Cardiac septum (tissue), 1 donor: ENCODE measurements at places on chromosomes 6 and 20. TPM values are rescaled to one million over a fixed set of nuclear protein-coding genes. Genes with fewer than 3 reads are reported as not detected.

DNA sequence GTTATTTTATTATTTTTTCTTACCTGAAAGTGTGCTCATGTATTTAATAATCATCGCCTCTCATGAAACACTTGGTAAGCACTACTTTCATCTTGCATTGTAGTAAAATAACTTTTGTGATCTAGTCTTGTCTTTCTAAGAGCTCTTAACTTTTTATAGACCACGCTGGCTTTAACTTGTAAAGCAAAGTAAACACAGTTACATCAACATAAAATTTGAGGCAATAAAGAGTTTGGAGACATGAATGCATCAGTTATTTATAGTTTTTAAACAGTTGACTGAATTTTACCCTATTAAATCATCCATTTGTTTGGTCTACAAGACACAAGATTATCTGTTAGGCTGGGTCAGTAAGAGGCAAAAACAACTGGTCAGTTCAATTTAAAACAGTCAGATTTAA, 218.5 kb upstream of the KCNQ5 start:
- no peak for DNase-seq

CDSN gene
- not detected for total RNA-seq

DNA sequence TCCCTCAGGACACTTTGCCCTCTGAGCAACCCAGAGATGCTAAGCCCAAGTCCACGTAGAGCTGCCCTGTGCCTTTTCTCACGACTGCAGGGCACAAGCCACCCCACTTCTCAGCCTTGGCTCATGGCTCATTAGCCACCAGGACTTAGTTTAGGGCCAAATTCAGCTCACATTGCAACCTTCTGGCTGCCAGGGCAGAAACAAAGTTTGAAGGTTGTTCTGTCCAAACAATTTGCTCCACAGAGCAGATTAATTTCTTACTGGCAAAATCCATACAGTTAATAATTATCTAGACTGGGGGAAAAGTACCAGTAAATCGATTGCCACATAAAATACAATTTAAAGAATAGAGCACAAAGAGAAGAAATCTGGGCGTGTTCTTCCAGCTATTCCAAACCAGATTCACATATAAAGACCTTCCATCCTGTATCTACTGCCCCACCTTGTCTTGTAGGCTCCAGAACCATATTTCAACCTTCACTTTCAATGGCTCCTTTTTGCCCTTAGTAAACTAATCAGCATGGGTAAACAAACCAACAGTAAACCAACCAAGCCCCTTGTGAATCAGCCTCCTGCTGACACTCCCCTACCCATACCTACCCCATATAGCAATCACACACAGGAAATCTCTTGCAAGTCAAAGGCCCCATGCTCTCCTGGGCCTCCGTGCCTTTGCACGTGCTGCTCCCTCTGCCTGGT, 101.9 kb downstream of the QRSL1 start:
- no peak for DNase-seq

GRCh38 chr6:9248133-9248532, 812.8 kb upstream of the SLC35B3 start:
- DNase-seq: no peak

TUBB1 gene
- 0.54 TPM for total RNA-seq

GRCh38 chr6:46291275-46291633, 120.5 kb upstream of the ENPP5 start:
- no peak for DNase-seq

CYB5R4 gene
- total RNA-seq: 16.8 TPM

EDN3 gene
- not detected for total RNA-seq

APOBEC2 gene
- 174 TPM for total RNA-seq

DNA sequence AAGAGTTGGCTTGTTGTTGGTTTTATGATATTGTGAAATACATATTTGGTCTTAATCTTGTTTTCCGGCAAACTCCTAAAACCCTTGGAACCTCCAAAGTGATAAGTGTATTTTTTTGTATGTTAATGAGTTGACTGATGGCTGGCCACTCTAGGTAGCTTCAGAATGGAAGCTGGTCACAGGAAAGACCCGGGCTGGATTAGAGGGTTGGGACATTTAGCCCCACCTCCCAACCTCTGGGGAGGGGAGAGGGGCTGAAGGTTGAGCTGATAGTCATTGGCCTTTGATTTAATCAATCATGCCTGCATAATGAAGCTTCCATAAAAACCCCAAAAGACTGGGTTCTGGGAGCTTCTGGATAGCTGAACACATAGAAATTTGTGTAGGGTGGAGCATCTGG, 42.7 kb downstream of the SASH1 start:
- no peak for DNase-seq

C2 gene
- 5.1 TPM for total RNA-seq

GRCh38 chr6:144262470-144263369, 22.4 kb upstream of the UTRN start:
- no peak for DNase-seq

DNA sequence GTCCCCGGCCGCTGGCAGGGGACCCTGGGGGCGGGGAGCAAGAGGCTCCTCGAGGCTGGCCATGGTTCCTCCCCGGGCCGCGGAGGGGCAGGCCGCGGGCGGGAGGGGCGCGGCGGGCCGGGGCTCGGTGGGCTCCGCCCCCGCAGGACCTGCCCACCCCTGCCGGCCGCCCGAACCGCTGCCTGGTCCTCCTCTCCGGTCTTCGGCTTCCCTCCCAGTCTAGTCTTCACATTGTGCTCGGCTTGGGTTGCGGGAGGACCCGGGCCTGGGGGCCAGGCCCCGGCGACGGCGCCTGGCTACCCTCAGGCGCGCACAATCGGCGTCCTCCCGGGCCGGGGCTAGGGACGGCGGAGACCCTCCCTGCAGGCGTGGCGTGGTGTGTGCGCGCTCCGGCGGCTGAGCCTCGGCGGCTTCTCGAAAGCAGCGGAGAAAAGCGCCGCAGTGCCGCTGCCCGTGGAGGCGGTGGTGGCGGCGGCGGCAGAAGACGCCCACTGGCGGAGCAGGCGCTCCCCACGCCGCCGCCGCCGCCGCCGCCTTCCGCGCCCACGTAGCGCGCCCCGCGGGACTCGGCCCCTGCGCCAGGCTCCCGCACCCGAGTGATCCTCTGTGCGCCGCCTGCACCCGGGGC, at the start of gene PDE10A:
PDE10A (minus strand) TSS at position 493 of the 628 bp plus-strand sequence; CDS start at position 63, 430 bp downstream.
- peak; percentile 85 for DNase-seq

GRCh38 chr6:41779336-41779735, 364 bp downstream of the FRS3 start:
- no peak for DNase-seq

MAP1LC3A gene
- 61.0 TPM for total RNA-seq

DNA sequence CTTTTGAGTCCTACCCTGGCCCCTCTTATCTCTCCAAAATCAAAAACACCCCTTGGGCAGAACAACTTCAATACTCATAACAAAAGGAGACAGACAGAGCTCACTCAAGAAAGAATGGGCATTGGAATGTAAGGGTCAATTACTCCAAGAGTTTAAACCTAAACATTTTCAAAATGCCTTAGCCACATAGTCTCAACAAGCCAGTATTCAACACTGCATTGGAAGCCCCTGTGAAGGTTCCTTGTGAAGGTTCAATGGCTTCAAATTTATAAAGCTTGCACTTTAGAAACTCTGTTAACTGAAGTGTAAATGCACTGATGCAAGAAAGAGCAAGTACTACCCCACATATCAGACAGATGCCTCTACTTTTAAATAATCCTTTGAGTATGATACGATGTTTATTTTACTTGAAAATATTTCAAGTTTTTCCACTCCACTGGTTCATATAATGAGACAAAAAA, 139.1 kb upstream of the LAMP5 start:
- no peak for DNase-seq

DNA sequence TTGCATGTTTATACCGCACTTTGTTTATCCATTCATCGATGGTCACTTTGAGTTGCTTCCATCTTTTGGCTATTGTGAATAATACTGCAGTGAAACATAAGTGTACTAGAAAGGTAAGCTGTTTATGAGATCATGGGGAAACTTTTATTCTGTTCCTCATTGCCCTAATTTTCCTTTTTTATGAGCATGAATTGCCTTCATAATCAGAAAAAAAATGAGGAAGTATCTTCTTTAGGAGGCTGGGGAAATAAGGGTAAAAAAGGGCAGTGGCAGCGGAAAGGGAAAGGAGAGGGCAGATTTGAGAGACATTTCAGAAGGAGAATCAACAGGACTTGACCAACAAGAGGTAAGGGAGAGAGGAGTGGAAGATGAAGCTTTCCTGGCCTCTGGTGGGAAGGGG, 14.3 kb upstream of the SERINC3 start:
- no peak for DNase-seq

DNA sequence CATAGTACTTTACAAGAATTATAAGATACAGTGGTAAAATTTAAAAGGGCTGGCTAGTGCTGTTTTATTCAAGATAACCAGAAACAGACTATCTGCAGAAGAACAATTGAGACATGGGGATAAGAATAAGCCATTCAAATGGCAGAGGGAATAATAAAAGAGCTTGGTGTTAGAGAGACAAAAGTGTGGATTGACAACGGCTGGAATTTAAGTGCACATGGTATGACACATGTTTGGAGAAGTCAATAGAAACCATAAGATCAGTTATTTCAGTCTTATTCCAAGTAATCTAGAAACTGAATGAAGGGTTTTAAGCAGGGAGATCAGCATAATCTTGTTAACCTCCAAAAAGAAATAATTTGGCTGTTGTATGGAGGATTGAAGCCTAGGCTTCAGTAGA, 1205.5 kb upstream of the CITED2 start:
- no peak for DNase-seq

DNA sequence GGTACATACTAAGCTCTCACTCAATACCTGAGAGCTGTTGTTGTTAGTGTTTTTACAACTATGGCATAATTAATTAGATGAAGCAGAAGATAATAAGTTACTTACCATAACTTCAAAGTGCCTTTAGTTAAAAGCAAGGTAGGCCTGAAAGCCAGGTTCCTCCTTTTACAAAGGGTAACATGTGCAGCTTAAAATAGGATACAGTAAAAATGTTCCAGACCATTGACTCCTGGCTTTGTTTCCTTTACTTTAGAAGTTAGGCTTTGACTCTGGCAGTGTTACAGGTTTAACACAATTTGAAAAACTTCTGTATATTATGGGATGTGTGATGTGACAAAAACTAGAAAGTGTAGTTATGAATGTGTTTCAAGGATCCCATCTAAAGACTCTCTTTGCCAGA, 522.5 kb downstream of the EPM2A start:
- DNase-seq: no peak

- no peak for DNase-seq
These were observed 88.0 kb downstream of the FRK start for GRCh38 chr6:115972679-115973078.

LTA gene
- not detected for total RNA-seq

DNA sequence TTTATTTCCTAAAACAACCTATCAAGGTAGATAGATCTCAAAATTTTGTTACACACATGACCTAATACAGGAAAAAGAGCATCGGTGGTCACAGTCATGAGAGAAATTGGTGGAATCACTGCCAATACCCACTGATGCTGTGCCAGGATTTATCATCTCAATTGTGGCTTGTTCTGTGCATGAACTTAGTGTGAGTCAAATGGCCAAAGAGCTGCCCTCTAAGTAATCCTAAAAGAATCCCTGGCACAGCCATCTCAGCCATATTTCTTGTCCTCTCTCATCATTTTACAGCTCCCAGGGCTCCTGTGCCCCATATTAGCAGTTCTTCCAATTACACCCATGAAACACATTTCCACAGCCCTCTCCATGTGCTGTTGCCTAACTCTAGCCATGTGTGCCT, 6.1 kb downstream of the GSTA5 start:
- DNase-seq: no peak

DNA sequence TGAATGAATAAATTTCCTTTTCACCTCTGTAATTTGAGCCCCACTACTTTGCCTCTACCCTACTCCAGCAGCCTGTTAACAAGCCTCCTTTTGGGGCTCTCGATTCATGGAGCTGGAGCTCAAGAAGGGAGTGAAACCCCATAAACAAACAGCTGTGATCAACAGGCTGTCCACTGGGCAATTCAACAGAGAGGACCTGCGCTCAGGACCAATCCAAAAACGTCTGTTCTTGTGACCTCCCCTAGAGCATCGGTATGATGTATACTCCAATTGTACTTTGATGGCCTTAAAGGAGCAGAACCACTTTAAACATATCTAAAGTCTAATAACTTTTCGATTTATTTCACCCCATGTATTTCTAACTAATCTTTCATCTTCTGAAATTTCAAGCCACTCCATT, 37.4 kb downstream of the HIVEP2 start:
- no peak for DNase-seq

TRMT6 gene
- 13.5 TPM for total RNA-seq

DNA sequence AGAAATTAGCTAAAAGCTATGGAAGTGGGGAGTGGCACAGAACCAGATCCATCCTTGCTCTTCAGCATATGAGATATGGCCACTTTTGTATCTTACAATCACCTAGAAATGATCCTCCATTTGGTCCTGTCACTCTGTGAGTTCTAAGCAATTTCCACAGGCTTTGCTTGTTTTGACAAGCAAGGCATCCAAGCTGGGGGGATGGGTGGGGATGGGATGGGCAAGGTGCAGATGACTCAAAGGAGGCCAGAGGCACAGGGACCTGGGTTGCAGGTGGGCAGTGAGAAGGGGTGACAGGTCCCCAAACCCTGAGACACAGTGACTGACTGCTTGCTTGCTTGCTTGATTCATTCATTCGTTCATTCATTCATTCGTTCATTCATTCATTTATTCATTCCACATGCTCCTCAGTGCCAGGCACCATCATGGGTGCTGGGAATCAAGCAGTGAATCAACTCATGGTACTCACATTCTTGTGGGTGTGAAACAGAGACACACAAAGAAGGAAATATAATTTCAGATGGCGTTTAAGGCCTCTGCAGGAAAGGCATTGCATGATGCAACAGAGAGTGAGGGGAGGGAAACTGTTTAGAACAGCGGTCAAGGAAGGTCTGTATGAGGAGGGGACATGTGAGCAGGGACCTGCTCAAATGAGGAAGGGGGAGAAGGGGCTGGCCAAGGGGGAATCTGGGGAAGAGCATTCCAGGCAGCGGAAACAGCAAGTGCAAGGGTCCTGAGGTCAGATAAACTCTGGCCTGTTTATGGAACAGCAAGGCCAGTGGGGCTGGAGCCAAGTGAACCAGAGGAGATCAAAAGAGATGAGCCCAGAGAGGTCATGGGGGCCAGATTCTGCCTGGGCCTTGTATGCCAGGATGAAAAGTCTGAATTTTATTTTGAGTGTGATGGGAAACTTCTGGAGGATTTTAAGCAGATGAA, 3.4 kb downstream of the KCNB1 start:
- DNase-seq: no peak

- no peak for DNase-seq
These were observed 12.2 kb upstream of the MANBAL start for GRCh38 chr20:37277253-37277593.

- DNase-seq: peak; percentile 10
These were observed 2.0 kb downstream of the ZNF335 start for GRCh38 chr20:45969712-45970634.

GRCh38 chr20:15905661-15906060, 667.6 kb downstream of the KIF16B start:
- DNase-seq: no peak

PHACTR1 gene
- total RNA-seq: 26.2 TPM
